Aorta (tissue), 5 donors: ENCODE measurements at places on chromosomes 3 and 15. TPM values are rescaled to one million over a fixed set of nuclear protein-coding genes. Genes with fewer than 3 reads are reported as not detected.

DNA sequence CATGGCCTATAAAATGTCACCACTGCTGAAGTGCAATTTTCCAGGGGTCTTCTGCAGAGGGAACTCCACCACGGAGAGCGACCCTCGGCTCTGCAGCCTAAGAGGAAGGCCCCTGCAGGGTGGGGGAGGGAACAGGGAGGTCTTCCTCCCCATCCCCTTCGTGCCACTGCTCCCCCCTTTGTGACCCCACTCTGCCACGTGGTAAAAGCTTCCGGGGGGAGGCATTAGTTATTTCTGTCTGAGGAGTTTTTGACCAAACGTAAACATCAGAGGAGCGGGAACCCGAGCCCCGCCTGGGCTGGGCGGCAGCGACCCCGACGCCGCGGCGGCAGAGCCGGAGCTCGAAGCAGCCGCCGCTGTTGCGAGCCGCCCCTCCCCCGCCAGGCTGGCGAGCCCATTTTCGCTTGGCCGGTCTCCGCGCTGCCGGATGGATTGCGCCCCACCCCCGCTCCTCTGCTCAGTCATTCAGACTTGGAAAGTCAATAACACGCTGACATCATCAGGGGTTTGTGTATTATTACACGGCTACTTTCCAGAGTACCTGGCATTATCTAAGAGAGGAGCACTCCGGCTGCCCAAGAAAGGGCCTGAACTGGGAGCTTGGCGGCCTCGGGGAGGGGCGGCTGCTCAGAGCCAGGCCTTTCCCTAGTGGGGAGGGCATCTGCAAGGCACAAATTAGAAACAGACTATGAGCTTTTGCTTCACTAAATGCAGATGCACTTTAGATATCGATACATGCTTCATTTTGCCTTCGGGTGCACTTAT is 162.5 kb upstream of the TBL1XR1 start:
- DNase-seq: peak; percentile 96

DNA sequence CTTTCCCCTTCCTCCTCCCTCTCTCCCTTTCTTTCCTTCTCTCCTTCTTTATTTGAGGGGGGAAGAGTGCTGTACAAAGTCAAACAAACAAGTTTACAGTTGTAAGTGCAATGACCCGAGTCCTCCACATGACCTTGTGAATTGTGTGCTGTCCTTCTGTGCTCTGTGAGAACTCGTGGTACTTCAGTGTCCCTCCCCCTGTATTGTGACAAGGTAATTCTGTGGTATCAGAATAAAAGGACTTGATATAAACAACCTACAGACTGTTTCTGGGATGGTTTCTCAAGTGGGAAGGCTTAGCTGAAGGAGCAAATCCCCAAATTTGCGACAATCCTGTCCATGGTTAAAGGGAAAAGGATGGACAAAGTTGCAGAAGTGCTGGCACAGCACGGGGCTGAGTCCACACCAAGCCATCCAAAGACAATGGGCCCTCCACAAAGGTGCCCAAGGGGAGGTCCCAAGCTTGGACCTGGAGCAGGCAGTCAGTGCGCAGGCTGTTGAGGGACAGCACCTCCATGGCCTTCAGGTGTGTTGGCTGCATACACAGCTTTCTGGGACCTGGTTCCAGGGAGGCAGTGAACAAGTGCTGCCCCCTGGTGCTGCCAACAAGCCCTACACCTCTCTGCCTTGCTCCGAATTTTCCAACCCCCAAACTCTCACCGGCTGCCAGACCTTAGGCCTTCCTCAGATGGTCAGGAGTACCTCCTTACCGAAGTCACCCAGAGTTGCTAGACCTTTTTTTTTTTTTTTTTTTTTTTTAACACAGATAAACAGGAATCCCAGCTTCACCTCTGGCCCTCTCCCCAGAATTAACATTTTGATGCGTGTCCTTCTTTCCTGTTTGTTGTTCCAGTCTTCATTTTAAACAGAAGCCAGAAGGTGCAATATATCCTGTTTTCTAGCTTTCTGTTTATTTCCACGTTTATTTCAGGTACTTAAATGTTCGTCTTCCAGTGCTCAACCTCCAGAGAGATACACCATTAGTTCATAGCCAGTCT is 2.6 kb upstream of the APEH start:
- DNase-seq: peak; percentile 86

DNA sequence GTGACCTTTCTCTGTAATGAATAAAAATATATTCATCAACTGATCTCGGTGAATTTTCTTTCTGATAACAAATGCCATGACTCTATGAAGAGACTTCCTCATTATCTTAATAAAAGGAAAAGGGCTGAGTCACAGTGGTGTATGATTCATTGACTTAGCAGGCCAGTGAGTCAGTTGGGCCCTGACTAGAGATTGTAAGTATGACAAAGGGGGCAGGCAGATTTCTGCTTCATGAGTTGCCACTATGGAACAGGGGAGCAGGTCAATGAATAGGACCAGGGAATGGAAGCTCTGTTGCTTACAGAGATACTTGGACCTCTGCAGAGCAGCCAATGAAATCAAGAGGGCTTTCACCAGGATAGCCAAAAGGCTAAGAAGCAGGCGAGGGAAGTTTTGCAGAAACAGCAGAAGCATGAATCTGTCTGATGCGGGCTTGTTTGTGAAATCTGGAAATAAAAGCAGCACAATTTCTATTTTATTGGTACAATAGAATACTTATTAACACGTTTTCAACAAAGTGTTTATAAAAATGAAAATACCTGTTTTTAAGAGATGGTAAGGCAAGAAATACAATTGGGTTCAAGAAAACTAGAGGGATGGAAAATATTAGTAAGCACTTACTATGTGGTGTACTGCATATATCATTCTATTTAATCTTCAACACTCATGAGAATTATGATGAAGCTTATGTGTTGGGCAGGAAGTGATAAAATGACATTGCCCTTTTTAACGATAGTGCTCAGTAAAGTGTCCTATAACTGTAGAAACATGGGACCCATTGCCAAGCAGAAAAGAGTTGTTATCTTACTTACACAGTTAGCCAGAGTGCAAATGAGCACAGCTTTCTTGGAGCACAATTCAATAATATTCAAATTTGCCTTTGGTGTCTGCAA is 169.8 kb upstream of the MYRIP start:
- no peak for DNase-seq

DNA sequence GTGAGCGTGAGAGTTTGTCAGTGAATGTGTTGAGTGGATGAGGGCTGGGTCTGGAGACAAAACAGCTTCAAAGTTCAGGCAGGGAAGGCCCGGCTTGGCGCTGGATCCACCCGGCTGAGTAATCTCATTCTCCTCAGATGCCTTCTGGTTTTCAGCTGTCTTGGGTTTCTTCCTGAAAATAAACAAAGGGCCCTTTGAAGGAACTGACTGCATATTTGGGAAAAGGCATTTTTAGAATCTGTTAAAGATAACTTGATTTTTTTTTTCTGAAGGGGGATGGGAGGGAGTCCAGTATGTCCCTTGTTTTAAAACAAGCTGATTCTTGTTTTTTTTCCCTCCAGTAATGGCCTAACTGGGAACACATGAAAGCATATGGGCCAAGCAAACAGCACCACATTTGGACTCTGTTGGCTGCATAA is 86.4 kb downstream of the TIGIT start:
- DNase-seq: peak; percentile 79

The UROC1 gene
- not detected for total RNA-seq
